T-cell (primary cell): ENCODE measurements at places on chromosomes 5 and 9.

DNA sequence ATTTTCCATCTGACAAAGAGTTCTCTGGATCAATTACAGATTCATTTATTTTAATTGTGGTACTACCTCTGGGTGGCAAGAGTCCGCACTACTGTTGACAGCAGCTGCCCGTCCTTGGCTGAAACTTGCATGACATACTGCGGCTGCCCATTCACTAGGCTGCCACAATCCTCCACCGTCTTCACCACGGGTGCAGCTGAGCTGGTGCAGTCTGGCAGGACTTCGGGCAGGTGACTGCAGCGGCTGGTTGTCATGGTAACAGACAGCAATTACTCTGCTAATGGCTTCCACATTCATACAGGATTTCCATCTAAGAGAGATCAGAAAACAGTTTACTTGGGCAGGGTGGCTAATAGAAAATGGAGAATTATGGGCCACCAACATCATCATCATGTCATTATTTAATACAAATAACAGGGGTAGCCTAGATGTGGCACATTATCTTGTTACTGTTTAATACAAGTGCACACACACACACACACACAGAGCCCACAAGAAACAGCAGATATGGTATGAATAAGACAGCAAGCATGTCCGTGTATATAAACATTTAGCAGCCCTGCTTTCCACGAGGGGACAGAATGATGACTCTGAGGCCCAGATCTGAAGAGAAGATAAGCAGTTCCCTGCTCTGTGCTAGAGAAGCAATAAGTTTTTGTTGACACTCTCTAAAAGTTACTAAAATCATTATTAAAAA lies 112.3 kb downstream of the MARCHF3 start:
- DNase-seq: no peak
- no peaks in the 10 kb centered on the region for H3K27me3 ChIP-seq
- no peak overlapping the region for H3K4me3 ChIP-seq

DNA sequence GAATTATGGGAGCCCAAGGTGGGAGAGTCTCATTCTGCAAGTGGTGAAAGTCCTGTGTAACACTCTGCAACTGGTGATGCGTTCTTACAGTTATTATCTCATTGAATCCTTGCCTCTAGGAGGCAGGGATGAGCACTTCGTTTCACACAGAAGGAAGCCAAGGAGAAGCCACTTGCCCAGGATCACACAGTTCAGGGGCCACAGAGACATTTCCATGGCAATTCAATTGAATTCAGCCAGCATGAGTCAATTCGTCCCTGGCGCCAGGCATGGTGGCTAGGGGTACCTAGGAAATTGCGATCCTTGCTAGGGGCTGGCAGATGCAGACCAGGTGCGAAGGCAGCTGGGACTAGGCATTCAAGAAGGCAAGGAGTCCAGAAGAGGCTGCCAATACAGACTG lies 26.2 kb downstream of the LHX2 start:
- H3K36me3 ChIP-seq: no peaks in the 10 kb centered on the region
- no peak overlapping the region for H3K27ac ChIP-seq
- H3K4me1 ChIP-seq: no peaks in the 10 kb centered on the region
- no peak for DNase-seq
- peaks cover 7% of the 10 kb centered on the region for H3K27me3 ChIP-seq
- no peak overlapping the region for H3K4me3 ChIP-seq

DNA sequence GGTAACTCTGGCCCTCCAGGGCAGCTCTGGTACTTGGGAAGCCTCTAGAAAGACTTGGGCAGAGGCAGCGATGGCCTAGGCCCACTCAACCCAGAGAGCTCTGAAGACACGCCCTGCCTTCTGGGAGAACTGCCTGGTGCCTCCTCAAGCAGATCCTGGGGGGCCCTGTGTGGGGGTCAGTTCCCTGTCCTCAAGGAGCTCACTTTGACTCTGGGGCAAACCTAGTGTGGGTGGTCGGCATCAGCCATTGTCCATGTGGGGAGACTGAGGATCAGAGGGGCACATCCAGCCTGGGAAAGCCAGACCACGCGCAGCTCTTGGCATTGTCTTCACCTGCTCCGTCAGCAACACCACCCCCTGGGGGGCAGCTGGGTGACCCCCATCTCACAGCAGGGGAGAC lies 28.0 kb downstream of the ABO start:
- H3K4me3 ChIP-seq: no peak overlapping the region
- H3K36me3 ChIP-seq: no peaks in the 10 kb centered on the region
- no peaks in the 10 kb centered on the region for H3K27me3 ChIP-seq
- DNase-seq: no peak
- no peak overlapping the region for H3K27ac ChIP-seq

DNA sequence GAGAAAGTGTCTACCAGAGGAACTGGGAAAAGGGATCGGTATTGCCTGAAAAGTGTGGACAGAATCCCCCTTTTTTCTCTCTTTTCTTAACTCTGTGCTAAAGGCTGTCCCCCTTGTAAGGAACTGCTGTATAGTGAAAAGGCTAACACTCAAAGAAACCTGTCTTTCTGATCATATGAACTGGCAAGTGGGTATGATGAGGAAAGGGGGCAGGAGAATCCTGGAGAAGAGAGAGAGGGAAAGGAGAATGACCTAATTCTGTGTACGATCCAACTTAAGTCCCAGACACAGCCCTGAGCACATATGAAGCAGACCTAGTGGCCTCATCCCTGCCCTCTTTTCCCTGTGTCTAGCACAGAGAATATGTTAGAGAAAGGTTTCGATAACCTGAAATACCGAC lies 967 bp downstream of the ANKRD31 start:
- peak overlapping the region; percentile 55 for H3K4me3 ChIP-seq
- peak overlapping the region; percentile 89 for H3K27ac ChIP-seq
- H3K27me3 ChIP-seq: no peaks in the 10 kb centered on the region
- no peak for DNase-seq
- H3K36me3 ChIP-seq: no peaks in the 10 kb centered on the region

DNA sequence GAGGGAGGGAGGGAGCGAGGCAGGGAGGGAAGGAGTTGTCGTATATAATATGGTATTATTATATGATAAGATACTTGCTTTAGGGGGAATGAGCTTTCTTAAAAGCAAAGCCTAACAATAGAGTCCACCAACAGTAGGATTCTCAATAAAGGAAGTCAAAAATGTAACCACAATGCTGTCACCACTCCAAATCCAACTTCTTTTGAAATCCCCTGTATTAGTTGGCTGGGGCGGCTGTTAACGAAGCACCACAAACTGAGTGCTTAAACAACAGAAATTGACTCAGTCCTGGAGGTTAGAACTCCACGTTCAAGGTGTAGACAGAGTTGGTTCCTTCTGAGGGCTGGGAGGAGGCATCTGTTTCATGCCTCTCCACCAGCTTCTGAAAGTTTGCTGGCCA lies 23.1 kb downstream of the GAS1 start:
- no peaks in the 10 kb centered on the region for H3K36me3 ChIP-seq
- H3K27me3 ChIP-seq: peaks cover 6% of the 10 kb centered on the region
- no peak overlapping the region for H3K4me3 ChIP-seq

- H3K27me3 ChIP-seq: no peaks in the 10 kb centered on the region
- no peak overlapping the region for H3K27ac ChIP-seq
Measured at GRCh38 chr5:78204241-78204640, 90.3 kb downstream of the AP3B1 start.

DNA sequence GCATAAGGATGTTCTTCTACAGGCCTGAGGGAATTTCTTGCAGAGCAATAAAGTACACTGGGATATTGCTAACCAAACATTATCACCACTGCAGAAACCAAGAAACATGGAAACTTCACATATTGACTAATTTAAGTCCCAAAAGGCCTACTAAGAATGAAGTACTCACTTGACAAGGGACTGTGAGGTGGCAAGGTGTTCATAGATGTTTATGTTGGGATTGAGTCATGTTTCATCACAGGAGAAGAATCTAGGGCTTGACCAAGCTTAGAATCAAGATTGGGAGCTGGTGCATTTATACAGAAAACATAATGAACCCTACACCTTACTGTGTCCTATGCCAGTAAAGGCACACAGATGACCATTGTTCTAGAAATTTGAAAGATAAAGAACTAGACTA lies 56.7 kb upstream of the GAS1 start:
- peaks cover 2% of the 10 kb centered on the region for H3K27me3 ChIP-seq
- no peak overlapping the region for H3K27ac ChIP-seq
- H3K4me3 ChIP-seq: no peak overlapping the region
- no peak for DNase-seq
- no peaks in the 10 kb centered on the region for H3K36me3 ChIP-seq
- no peaks in the 10 kb centered on the region for H3K4me1 ChIP-seq

GRCh38 chr5:50839472-50839871 lies 173.0 kb downstream of the PARP8 start:
- H3K36me3 ChIP-seq: peaks cover 68% of the 10 kb centered on the region
- H3K27me3 ChIP-seq: no peaks in the 10 kb centered on the region
- no peak overlapping the region for H3K4me3 ChIP-seq
- DNase-seq: no peak
- no peaks in the 10 kb centered on the region for H3K4me1 ChIP-seq

- no peaks in the 10 kb centered on the region for H3K4me1 ChIP-seq
- H3K4me3 ChIP-seq: no peak overlapping the region
- no peaks in the 10 kb centered on the region for H3K27me3 ChIP-seq
- H3K27ac ChIP-seq: no peak overlapping the region
- no peak for DNase-seq
- H3K36me3 ChIP-seq: no peaks in the 10 kb centered on the region
Measured at GRCh38 chr5:71843111-71843510, 124.0 kb downstream of the CARTPT start.

- H3K4me1 ChIP-seq: no peaks in the 10 kb centered on the region
- DNase-seq: no peak
- H3K36me3 ChIP-seq: no peaks in the 10 kb centered on the region
- peaks cover 41% of the 10 kb centered on the region for H3K27me3 ChIP-seq
Measured at GRCh38 chr5:168529374-168530234, 499 bp downstream of the FBLL1 start.

GRCh38 chr9:959914-960313 lies 16.5 kb upstream of the DMRT3 start:
- H3K4me3 ChIP-seq: no peak overlapping the region
- no peaks in the 10 kb centered on the region for H3K36me3 ChIP-seq
- DNase-seq: no peak
- no peak overlapping the region for H3K27ac ChIP-seq
- peaks cover 28% of the 10 kb centered on the region for H3K27me3 ChIP-seq

DNA sequence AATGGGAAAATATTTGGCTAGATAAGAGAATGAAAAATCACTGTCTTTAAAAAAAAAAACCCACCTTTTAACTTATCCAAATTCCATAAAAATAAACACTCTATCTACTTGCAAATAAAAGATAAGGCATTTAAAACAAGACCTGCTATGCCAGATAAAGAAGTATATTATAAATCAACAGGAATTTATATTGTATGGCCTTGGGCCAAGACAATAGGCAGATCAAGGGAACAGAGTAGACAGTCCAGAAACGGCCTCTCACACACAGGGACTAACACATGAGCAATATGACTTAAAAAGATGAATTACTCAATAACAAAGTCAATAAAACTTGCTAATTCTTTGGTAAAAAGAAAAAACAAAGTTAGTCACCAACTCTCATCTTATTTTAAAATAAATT lies 34.7 kb upstream of the ICE1 start:
- no peak overlapping the region for H3K4me3 ChIP-seq
- H3K36me3 ChIP-seq: no peaks in the 10 kb centered on the region
- no peak for DNase-seq
- no peaks in the 10 kb centered on the region for H3K4me1 ChIP-seq
- no peaks in the 10 kb centered on the region for H3K27me3 ChIP-seq
- no peak overlapping the region for H3K27ac ChIP-seq

- no peaks in the 10 kb centered on the region for H3K27me3 ChIP-seq
- H3K4me1 ChIP-seq: no peaks in the 10 kb centered on the region
- H3K4me3 ChIP-seq: no peak overlapping the region
Measured at GRCh38 chr9:104854613-104855012, 73.3 kb downstream of the ABCA1 start.

DNA sequence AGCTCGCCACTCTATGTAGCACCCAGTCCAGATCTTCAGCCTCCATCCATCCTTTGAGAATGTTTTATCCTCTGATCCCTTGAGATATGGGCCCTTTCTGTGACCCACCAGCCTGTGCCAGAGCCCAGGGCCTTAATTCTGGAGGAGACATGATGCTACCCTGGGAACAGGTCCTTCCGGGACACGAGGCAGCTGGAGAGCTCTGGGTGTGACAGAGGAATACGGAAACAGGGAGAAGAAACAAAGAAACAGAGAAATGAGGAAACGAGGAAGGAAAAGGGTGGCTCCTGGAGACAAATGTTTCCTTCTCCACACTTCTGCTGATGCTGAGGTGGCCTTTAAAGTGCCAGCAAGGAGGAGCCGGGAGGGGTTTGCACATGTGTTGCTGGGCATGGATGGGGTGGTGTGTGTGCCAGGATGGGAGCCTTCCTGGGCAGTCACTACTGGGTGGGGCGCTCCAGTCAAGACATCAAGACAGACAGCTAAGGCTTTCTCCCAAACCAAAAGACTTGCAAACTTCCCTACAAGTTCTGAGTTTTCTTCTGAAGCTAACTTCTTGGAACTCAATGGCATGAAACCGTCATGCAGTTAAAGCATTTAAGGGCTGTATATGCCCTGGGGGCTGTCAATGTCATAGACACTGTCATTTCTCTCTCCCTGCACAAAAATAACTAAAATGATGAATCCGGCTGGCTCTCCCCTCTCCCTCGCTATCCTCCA lies 22.8 kb upstream of the MARCHF6 start:
- H3K27me3 ChIP-seq: peaks cover 4% of the 10 kb centered on the region
- DNase-seq: no peak
- H3K36me3 ChIP-seq: no peaks in the 10 kb centered on the region
- H3K27ac ChIP-seq: no peak overlapping the region

DNA sequence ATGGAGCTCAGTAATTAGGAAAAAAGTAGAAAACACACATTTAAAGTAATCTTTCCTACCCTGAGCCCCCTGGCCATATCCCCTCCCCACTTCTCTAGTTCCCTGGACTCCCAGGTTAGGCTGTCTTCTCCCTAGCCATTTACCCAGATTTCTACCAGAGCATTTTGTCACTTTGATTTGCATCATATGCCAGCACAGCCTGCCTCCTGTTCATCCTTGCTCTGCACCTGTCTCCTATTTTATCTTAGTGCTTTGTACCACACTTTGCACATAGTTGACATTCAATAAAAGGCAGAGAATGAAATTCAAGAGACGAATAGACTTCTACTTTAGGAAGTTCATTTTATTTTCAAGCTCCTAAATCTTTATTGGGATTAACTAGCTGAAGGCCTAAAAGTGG lies 344.5 kb downstream of the EBF1 start:
- H3K27ac ChIP-seq: no peak overlapping the region
- no peak for DNase-seq
- no peaks in the 10 kb centered on the region for H3K4me1 ChIP-seq
- no peaks in the 10 kb centered on the region for H3K36me3 ChIP-seq

GRCh38 chr5:89299998-89300397 lies 417.0 kb upstream of the MEF2C start:
- no peaks in the 10 kb centered on the region for H3K36me3 ChIP-seq
- no peaks in the 10 kb centered on the region for H3K4me1 ChIP-seq
- no peaks in the 10 kb centered on the region for H3K27me3 ChIP-seq
- H3K27ac ChIP-seq: no peak overlapping the region
- H3K4me3 ChIP-seq: no peak overlapping the region
